ENCODE measurements at places on chromosomes 7 and 10. TPM values are rescaled to one million over a fixed set of nuclear protein-coding genes. Genes with fewer than 3 reads are reported as not detected.

Gene CALHM3
- polyA plus RNA-seq = not detected

DNA sequence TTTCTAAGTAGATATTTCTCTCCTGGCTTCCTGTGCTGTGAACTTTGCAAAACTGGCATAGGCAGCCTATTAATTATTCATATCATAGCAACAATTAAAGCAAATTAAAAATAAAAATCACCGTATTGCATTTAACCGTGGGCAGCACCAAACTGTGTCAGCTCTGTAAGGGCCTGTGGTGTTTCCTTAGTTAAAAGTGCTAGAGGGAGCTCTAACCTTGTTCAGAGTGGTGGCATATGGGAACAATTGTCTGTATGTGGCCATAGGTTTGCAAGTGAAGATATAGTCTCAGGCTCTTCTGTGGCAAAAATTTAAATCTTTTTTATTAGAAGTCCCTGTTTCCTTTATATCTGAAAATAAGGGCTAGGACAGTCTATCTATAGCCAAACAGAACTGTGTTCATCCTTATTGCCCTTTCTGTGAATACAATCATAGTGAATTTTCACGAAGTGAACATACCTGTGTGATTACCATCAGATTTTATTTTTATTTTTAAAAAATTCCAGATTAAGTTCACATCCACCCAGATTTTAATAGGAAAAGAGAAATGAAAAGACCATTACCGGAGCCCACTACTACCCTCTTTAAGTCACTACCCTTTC lies 92.6 kb downstream of the POLL start:
- no peak for DNase-seq

Gene LIPM
- not detected for polyA plus RNA-seq

DNA sequence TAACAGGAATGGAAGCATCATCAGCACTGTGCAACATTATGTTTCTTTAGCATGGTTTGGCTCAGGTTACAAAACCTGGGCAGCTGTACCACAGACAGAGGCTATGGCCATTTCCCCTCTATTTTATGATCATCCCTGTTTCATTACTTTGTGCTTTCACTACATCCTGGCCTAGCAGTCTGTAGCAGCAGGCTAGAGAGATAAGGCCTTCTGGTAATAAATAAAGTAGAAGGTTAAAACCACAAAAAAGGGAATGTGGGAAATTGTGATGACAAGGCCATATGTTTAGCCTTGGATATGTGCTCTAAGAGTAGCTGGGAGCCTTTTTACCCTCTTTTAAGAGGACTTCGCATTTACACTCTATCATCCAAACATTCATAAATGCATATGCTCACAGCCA lies 266.2 kb upstream of the PHF14 start:
- DNase-seq = no peak

- DNase-seq = no peak
Observed at GRCh38 chr10:61475449-61475873, 22.3 kb upstream of the TMEM26 start.

DNA sequence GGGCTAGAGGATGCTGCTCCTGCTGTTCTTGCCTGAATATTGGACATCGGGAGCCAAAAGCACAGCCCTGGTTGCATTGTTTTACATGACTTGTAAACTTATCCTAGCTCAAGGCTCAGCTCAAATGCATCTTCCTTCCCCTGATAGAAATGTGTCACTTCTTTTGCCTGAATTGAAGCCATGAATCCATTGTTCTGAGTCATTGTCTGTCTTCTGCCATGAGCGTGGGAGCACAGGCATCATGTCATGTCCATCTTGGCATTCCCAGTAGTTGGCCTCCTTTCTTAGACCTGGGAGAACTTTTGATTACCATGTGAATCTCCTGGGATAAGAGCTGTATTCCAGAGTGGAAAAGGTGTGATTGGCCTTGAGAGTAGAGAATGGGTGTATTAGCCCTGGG lies 54.1 kb upstream of the OPN4 start:
- no peak for DNase-seq

Gene CALCR
- polyA plus RNA-seq = 1.1 TPM

DNA sequence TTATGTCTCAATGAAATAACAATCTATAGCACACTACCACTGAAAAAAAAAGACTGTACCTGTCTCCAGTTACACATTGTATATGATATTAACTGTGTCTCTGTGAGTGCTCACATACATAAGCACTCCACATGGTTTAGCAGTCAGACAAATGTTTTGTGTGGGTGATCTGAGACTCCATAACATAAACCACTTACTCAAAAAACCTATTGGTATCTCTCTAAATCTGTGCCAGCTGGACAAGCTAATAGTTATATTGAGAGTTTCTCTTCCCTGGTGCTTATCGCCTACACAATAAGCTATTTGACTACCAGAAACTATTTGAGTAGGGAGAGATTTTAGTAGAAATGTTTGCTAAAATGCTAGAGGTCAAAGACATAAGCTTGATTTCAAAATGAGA lies 190.1 kb upstream of the AGR3 start:
- DNase-seq = no peak

Gene C10orf90
- 0.69 TPM for polyA plus RNA-seq

Gene SMKR1
- 4.4 TPM for polyA plus RNA-seq

- DNase-seq = no peak
Observed at GRCh38 chr7:89232-90019, 102.9 kb upstream of the FAM20C start.

Gene NPSR1
- not detected for polyA plus RNA-seq

GRCh38 chr7:43439631-43440401 lies 143.1 kb upstream of the STK17A start:
- no peak for DNase-seq

GRCh38 chr10:128268015-128268722 lies 141.9 kb upstream of the MKI67 start:
- peak; percentile 59 for DNase-seq

GRCh38 chr7:70756789-70757188 lies 375.2 kb upstream of the GALNT17 start:
- no peak for DNase-seq

GRCh38 chr7:158303121-158303520 lies 284.5 kb downstream of the PTPRN2 start:
- DNase-seq = no peak

- DNase-seq = no peak
Observed at GRCh38 chr7:140696024-140696679, 356 bp upstream of the NDUFB2 start.

DNA sequence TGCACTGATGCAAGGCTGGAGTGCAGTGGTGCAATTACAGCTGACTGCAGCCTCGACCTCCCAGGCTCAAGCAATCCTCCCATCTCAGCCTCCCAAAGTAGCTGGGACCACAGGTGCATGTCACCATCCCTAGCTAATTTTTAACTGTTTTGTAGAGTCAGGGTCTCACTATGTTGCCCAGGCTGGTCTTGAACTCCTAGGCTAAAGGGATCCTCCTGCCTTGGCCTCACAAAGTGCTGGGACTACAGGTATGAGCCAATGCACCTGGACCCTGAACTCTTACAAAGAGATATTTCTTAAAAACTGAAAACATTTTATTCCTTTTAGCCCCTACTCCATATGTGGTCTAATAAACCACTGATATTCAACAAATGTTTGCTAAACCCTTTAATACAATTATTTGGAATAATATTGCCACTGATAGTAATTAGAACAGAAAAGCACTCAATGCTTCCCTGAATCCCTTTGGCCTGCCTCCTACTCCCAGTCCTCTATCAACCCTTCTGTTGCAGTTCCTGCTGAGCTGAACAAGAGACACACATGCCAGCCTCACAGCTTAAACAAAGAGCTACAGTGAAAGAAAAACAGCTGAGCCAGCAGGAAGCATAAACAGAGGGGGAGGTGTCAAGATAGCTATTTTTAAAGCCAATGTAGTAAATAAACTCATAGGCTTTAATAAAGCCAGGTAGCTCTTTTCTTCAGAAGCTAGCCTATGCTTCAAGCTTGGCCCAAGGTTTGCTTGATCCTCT lies 7.0 kb upstream of the GNAI1 start:
- no peak for DNase-seq

DNA sequence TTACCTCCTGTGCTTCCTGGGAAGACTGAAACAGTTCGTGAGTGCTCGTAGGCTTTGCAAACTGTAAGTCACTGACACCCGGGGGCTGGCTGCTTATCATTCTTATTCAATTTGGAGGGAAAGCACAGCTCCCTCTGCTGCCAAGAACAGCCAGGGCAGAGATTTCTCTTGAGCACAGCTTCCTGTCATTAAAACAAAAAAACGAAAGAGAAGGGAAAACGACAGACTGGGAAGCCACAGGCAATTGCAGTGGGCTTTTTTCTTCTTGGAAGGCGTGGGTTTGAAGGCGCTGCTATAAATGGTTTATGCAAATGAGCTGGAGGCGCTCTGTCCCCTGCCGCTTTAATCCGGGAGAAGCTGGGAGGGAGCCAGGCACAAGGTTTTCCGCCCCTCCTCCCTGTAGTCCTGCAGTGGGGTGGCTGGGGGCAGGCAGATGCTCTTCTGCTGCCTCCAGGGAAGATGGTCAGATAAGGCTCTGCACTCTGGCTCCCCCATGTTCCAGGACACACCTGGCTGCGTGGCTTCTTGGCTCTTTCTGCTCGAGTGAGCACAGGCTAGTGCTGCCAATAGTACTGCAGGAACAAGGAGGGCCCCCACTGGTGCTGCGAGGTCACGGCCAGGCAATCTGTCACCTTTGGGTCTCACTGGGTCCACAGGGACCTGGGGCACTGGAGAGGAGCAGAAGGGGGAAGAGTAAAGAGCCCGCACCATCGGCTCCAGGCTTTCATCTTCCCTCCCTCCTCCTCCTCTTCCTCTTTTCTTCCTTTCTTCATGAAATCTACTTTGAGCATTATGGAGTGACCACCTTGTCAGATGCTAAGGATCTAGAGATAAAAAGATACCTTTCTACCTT lies 49.5 kb downstream of the NEURL1 start:
- no peak for DNase-seq

DNA sequence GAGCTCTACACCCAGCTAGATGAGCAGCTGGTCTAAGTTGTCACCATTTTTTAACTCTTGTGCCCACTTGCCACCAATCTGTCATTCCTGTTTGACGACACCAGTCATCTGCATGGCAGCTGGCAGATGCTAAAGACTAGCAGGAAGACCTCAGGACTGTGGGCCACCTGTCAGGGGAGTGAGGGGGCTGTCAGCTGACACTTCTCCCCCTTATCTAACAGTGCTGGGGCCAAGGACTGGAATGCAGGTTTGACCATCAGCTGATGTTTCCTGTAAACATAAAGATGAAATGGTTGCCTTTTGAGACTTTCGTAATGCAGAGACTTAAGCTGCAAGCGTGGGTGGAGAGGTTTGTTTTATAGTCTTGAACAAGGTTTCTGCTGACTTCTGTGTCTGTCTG lies 93.5 kb downstream of the WNT2 start:
- no peak for DNase-seq

GRCh38 chr10:58585435-58585834 lies 72.8 kb downstream of the BICC1 start:
- DNase-seq = no peak

- DNase-seq = no peak
Observed at GRCh38 chr7:18536486-18536885, 40.9 kb downstream of the HDAC9 start.

DNA sequence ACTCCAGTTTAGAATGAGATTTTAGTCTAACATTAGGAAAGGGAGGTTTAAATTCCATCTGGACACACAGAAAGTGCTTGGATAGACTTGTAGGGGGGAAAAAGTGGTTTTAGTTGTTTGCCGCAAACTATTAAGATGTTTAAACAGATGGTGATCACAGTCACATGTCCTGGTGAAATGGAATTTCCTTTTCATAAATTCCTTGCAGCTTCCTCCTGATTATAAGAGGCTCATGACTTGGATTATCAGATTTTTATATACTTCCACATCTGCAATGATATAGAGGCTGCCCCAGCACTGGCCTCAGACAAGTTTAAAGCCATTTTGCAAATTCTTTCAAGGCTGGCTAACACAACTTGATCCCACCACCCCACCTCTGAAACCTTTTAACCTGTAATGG lies 106.4 kb upstream of the ARMC3 start:
- DNase-seq = no peak

- no peak for DNase-seq
Observed at GRCh38 chr10:132906836-132907235, 35.5 kb downstream of the CFAP46 start.

- DNase-seq = no peak
Observed at GRCh38 chr7:47836503-47837202, 111.6 kb downstream of the PKD1L1 start.

- no peak for DNase-seq
Observed at GRCh38 chr10:84290235-84290634, 38.2 kb upstream of the CCSER2 start.

Gene ADIRF
- polyA plus RNA-seq = 17.3 TPM

DNA sequence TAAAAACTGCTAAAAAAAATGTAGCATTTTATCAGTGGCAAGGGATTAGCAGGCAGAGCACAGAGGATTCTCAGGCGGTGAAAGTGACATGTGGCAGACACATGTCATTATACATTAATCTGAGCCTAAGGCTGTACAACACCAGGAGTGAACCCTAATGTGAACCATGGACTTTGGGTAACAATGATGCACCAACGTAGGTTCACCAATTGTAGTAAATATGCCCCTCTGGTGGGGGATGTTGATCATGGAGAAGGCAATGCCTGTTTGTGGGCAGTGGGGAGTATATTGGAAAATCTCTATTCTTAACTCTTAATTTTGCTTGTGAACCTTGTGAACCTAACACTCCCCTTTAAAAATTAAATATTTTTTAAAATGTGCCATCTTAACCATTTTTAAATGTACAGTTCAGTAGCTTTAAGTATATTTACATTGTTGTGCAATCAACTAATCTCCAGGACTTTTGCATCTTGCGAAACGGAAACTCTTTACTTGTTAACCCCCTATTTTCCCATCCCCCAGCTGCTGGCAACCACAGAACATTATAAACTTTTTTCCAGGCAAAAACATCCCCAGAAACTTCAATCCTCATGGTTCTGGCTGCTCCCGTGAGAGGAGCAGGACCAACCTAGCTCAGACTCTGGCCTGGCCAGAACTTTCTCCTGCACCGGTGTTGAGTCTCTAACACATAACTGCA lies 29.9 kb downstream of the LRRC20 start:
- no peak for DNase-seq

DNA sequence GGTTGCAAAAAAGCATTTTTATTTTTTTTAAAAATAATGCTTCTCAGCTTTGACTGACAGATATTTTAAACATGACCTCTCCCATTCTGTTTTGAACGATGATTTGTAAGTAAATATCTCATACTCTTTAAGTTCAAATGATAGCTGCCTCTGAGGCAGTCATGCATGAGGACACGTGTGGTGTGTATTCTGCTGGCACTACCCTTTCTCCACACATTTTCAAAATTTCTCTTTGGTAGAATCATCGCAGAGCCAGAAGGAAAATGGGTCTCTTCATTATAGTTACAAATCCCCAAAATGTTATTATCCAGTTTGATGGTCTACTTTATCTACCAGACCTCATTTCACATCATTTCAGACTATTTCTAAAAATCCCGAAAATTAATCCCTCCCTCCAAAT lies 55.1 kb downstream of the FZD1 start:
- DNase-seq = no peak

GRCh38 chr10:89384474-89385340 lies 6.9 kb downstream of the IFIT1B start:
- DNase-seq = no peak
